ENCODE measurements at places on chromosomes 3 and 15.
A peak's percentile ranks its signal among the peaks of the same experiment; 100 is the strongest.

DNA sequence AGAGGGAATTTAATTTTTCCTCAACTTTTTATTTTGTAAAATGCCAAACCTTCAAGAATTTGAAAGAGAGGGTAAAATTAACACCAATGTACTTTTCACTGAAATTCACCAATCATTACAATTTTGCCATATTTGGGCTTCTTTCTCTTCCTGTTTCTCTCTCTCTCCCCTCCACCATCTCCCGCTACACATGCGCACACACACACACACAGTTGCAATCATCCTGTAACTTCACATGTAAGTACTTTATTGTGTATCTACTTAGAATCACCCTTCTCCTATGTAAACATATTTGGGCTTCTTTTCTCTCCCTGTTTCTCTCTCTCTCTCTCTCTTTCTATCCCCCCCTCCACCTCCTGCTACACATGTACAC lies 7.4 kb downstream of the ARL14 start:
- DNase-seq: no peak

- no peak for DNase-seq
Observed at GRCh38 chr15:56759450-56759845, 26.1 kb upstream of the ZNF280D start.

DNA sequence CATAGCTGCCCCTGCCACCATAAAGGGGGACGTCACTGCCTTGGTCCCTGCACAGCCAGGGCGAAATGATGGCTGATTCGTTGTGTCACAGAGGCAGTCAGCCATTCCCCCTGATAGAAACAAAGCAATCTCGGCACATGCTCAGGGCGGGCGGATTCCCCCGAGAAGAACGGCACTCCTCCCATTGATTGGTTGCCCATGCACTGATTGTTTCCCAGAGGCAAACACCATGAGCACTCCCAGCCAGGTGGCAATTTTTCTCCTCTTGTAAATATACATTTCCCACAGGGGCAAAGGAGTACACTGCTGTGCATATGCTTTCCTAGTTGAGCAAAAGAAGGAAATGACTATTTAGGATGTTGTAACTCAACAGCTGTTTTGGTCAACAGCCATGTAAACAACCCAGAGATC lies 56.5 kb downstream of the KY start:
- DNase-seq: no peak

GRCh38 chr3:81554388-81554787 lies 207.1 kb downstream of the GBE1 start:
- DNase-seq: no peak

DNA sequence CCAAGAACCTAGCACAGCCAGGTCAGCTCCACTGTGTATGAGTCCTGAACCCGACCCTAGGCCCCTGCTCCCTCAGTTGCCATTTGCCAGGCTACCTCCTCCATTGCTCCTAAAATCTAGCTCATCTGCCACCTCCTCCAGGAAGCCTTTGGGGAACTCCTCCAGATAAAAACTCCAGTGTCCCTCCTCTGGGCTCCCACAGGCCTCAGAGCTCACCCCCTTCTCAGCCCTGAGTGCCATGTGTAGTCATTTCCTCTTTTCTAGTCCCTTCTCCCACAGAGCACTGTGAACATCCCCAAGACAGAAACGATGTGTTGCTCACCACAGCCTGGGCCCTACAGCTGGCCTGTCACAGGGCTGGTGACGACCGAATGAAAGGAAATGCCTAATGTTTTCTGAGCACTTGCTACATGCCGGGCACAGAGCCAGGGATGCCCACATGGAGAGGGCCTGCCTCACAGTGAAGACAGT lies 61.0 kb downstream of the IQSEC1 start:
- peak; percentile 19 for DNase-seq

- no peak for DNase-seq
Observed at GRCh38 chr3:194301730-194302129, 49.4 kb downstream of the CPN2 start.

DNA sequence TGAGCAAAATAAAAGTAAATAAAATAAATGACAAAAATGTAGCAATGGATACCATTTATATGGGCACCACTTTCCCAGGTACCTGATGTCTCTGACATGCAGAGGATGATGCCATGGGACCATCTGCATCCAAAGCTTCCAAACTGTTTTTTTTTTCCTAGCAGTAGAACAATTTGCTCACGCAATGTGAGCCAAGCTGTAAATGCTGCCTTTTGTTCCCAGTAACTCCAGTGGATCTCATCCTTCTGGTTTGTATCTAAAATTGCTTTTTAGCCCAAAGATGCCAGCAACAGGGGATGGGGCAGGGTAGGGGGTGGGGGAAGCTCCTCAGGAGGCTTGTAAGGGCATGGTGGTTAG lies 32.7 kb downstream of the SLC12A8 start:
- no peak for DNase-seq

DNA sequence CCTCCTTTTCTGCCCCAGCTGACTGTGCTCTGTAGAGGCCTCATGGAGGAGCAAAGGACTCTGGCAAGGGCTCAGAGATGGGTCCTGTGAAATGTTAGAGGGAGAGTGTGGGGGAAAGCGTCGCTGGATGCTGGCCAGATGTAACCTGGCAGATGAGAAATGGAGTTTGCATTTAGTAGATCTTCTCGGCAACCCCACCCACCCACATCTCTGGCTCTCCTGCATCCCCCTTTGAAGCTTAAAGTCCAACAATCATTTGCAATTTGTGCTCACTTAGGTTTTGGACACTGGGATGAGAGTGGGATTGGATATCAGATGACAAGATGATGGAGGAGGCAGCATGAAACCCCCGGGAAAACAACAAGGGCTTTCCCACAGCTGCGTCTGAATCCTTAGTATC lies 523.6 kb upstream of the MCTP2 start:
- DNase-seq: no peak

DNA sequence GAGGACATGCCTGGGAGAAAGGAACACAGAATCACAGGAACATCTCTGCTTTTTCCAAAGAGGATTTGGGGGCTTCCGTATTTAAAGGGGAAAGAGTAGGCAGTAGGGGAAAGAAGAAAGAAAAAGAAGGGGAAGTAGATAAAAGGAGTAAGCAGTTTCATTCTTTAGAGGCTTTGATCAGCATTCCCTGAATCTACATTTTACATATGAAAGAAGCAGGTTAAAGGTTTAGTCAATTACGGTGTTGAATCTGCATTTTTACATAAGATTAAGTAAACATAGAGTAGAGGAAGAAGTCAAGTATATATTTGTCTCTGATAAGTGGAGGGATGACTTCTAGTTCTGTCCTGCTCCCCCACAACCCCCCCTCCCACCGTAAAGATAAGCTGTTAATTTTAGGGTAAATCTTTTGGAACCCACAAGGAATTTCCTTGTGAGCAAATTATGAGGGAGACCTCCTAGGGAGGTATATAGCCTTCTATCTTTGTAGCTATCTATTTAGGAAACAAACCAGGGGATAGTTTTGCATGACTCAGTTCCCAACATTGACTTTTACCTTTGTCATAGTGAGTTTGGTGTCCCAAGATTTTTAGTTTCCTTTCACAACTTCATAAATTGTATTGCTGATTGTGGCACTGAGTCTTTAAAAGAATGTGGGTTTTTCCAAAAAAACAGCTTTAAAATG lies 8.7 kb upstream of the P2RY12 start:
- DNase-seq: no peak

- no peak for DNase-seq
Observed at GRCh38 chr3:8371960-8372463, 129.6 kb upstream of the LMCD1 start.

- no peak for DNase-seq
Observed at GRCh38 chr15:70293591-70294470, 196.1 kb upstream of the TLE3 start.

- DNase-seq: no peak
Observed at GRCh38 chr15:92001307-92001706, 147.8 kb downstream of the SLCO3A1 start.

Data from activated CD8-positive, alpha-beta memory T cell treated with anti-CD3 and anti-CD28 coated beads for 1 hour (primary cell).